SK-N-MC (cell line): ENCODE measurements at places on chromosomes 6 and 20.

DNA sequence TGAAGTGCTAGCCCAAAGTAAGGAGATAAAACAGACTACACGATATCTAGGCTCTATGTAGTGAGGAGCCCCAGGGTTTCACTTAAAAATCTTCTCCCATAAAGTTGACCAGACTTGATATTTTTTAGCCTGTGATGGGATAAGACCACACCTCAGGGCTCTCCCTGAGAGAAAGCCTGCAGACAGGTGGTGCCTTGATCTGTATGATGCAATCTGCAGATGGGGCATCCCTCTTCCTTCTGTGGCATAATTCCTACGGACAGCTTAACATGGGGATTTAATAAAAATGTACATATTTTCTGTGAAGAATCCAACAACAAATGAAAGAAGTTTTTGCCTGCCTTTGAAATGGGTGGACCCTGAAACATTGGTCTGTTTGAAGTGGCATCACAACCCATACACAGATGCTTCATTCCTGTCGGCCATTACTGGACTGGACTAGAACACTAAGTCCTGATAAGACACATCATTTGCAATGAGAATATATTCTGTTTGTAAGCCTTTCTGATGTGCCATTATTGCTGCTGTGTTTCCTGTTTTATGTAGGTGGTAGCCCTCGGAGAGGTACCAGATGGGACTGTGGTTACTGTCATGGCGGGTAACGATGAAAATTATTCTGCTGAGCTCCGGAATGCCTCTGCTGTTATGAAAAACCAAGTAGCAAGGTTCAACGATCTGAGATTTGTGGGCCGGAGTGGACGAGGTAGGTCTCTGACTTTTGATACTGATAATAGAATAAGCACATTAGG lies 53.8 kb upstream of the SUPT3H start:
- DNase-seq, result no peak

DNA sequence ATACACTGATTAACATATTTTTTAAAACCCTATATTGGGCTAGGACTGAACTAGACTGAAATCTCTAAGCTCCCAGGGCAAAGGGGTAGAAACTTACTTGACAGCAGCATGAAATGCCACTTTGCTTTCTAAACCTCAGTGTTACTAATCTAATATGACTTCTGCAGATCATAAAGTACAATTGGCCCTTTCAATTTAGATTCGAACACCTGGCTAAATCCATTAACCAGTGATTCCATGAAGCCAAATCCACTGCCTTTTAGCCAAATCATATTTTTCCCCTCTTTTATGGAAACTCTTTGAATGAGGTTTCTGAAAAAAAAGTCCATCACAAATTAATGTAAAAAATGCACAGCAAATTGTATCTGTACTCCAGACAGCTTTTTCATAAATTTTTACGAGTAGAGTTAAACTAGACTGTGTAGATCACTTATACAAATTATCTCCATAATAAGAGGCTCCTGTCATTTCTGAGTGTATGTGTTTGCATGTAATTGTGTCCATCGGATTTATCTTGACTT lies 25.7 kb downstream of the EPHA7 start:
- no peak for DNase-seq

- no peak for DNase-seq
These were observed 55.2 kb downstream of the TGM2 start for GRCh38 chr20:38109591-38110524.

DNA sequence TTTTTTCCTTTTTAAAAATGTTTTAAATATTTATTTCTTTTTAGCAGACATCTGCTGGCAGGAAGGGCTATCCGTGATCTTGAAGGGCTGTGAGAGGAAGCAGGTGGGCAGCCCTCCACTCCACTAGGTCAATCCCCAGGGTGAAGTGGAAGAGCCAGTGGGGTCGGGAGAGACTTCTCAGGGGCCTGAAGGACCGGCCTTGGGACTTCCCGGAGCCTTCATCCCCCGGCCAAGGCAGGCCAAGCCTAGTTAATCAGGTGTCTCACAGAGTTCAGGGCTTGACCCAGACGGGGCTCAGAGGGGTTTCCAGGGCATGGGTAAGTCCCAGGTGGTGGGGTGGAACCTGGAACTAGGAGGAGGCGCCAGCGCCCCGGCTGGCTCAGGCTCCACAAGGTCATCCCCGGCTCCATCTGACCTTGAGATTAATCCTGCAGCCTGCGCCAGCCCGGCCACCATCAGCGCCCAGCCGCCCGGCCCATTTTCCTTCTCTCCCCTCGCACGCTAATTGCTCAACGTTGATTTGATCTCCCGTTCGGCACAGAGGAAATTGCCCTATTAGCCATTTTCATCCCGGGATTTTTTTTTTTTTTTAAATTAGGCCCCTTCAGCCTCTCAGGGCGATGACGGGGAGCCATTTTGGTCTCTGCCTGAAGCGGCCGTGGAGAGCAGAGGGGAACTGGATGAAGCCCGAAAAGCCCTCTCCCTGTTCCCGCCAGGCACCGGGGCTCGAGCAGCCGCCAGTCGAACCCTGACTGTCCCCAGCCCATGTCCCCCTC lies 44.4 kb downstream of the MDFI start:
- no peak for DNase-seq

DNA sequence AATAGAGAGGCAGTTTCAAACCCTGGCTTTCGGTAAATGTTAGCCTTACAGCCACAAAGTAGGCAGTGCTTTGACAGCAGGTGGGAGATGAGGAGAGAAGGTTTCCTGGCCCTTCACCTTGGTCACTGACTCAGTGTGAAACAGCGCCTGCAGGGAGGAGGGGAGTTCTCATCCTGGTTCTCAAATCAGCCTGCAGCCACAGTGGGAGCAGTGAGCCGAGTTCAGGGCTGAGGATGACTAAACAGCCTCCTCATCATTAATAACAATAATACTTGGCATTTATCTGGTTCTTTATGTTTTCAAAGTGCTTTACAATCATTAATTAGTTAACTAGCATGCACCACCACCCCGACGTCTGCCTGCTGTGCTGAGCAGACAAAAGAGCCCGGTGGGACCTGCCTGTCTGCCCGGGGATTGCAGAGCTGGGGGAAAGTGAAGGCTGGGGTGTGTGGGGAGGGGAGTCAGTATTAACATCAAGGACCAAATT lies 59.6 kb downstream of the PRDM1 start:
- DNase-seq, result no peak

GRCh38 chr6:112443179-112444065 lies 96.3 kb downstream of the RFPL4B start:
- no peak for DNase-seq

DNA sequence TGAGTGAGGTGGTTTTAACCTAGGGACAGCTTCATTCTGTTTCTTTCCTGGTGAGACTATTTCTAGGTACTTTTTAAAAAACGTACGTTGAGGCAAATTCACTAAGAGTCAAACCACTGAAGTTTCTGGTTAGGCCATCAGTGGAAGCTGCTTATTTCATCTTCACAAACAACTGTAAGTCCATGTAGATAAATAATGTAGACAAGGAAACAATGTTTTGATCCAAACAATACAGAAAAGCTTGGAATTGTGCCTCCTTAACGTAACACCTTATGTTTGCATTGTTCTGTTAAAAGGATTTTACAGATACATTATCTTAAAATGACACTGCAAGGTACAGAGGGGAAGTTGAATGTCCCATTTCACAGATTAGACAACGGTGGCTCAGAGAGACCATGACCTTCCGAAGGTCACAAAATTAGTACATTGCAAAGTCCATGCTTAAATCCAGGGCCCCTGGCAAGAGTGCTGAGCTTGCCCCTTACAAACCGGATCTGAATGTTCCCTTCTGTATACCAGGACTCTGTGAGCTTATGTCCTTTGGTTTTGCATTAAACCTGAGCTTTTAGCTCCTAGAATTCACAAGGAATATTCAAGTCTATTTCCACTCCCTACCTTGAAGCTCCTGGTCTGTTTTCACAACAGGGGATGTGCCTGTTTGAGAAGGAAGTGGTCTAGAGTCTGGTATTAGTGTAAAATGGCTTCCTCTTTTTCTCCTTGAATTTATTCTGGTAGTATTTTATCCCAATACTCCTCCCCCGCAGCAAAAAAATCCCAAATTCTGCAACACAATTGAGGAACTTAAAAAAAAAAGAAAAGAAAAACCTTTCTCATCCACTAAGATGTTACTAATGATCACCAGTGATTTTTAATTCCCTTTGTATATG lies 28.9 kb upstream of the ZNF217 start:
- no peak for DNase-seq

DNA sequence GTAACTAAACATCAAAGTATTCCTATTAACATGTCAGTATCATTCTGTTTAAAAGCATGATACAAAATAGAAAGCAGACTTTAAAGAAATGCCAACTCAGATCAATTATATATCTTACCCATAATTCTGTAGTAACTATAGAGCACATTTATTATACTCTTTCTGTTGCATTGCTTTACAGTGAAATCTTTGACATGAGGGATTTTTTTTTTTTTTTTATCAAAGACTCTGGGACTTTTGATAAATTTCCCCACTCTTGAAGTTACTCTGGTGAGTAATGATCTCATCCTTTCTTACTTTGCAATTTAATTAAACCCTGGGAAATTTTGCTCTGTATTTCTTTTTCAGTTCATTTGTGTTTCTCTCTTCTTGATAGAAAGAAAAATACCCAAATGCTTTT lies 17.4 kb downstream of the ADGRF4 start:
- no peak for DNase-seq

DNA sequence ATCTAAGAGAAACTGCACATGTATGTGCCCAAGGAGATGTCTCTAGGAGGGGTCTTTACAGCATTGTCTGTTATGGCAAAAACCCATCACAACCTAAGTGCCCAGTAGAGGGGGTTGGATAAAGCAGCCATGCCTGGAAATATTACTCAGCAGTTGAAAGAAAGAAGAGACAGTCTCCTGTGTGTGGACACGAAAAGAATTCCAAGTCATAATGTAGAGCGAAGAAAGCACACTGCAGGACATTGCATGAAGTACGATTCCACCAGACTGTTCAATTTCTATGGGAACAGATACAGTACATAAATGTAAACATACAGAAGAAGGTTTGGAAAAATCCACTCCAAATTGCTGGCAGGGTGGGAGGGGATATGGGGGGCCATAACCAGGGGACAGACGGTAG lies 7.3 kb upstream of the TGM2 start:
- DNase-seq, result no peak

DNA sequence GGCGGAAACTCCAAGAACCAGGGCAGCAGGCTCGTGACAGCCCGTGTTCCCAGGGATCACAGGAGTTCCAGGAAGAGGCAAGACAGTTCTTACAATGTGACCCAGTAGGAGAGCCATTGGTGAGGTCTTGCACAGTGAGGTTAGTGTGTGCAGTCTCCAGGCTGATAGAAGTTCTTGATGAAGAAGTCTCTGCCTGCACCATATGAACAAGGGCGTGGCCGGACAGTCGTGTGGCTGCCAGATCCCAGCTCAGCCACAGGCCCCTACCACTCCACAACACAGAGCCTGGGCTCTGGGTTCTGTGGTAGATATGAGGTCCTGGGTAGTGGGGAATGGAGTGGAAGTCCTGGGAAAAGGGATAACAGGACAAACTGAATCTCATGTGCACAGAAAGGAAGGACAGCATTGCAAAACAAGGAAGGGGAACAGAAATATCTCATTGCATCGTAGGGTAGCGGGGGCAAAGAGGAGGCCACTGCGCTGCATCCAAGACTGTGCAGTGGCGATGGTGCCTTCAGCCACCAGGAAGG lies 65.2 kb downstream of the STX11 start:
- no peak for DNase-seq

DNA sequence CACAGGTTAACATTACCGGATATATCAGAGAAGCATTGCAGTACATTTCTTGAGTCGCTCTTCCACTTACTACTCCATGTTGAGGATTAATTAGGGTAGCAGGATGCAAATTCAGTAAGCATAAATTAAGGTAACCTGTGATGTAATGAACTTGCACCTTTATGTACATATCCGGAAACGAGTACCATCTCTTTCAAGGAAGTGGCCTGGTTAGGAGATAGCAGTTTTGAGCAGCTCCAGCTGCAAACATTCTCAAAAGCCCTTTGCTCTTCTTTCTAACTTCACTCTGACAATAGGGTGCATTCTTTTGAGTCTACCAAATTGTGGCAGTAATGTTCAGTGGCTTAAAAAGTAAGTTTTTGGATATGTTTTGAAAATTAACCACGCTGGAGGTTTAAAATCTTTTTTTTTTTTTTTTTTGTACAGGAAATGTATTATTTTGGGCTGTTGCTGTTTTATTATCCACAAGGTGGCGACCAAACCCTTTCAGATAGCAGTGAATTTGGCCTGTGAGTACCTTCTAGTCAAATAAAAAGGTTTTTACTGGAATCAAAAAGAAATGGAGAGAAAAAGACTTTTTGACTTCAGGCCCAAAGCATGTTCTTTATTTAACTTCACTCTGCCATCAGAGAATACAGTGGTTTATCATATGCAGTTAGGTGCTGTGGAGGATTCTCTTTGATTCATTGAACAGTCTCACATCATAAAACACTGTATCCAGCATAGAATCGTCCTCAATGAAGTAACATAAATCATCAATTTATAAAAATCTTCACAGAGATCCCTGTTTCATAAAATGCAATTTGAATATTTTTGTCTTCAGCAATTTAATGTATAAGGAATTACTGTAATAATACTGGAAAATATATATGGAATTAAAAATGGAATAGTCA lies 8.9 kb downstream of the FAM217B start:
- no peak for DNase-seq

DNA sequence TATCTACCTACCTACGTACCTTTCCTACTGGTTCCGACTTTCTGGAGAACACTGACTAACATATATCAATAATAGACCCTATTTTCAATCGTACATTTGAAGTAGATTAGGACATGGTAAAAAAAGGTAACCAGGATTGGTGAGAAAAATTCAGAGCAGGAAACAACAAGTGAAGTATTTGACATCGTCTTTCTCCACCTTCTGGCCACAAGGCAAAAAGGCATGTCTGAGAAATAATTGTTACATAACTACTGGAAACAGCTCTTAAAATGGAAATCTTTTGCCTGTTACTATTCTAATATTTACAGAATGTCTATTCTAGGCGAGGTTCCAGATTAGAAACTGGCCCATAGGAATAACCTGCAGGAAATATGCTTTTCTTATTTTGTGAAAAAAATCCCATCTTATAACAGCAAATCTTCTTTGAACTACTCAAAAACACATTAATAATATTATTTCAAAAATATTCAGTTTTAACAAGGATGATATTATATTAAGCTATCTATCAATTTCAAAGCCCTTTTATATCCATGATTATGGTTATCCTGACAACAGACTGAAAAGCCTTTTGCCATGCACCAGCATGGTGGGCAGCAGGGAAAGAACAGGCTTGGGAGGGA lies 80.8 kb downstream of the RCAN2 start:
- DNase-seq, result no peak

- DNase-seq, result no peak
These were observed 155.5 kb downstream of the BCAS1 start for GRCh38 chr20:53914781-53915445.
